Foreskin keratinocyte (primary cell): ENCODE measurements at places on chromosomes 2 and 18. TPM values are rescaled to one million over a fixed set of nuclear protein-coding genes. Genes with fewer than 3 reads are reported as not detected.

AOX1 gene
- 7.6 and 16.8 TPM in 2 replicates for total RNA-seq

RAX gene
- total RNA-seq: not detected in 2 replicates

RUFY4 gene
- not detected in 2 replicates for total RNA-seq

ZNF519 gene
- total RNA-seq: 3.2 and 4.1 TPM in 2 replicates

ITGA6 gene
- total RNA-seq: 815 and 842 TPM in 2 replicates

ALLC gene
- total RNA-seq: not detected in 2 replicates

TGIF1 gene
- 80.1 and 83.4 TPM in 2 replicates for total RNA-seq

EVX2 gene
- total RNA-seq: not detected in 2 replicates

MARCHF4 gene
- 13.2 and 16.7 TPM in 2 replicates for total RNA-seq

KLHL30 gene
- not detected in 2 replicates for total RNA-seq

SLC8A1 gene
- total RNA-seq: 19.9 and 20.4 TPM in 2 replicates

NT5DC4 gene
- total RNA-seq: 0.07 TPM in 1 of 2 replicates, not detected in the other

SOX11 gene
- 3.4 and 3.8 TPM in 2 replicates for total RNA-seq

SERPINB13 gene
- 5.9 and 6.0 TPM in 2 replicates for total RNA-seq

CKAP2L gene
- 30.1 and 40.8 TPM in 2 replicates for total RNA-seq

ALPP gene
- total RNA-seq: not detected in 2 replicates

MGAT4A gene
- total RNA-seq: 0.31 and 0.63 TPM in 2 replicates

HYCC2 gene
- total RNA-seq: 7.8 and 9.4 TPM in 2 replicates

REG1B gene
- not detected in 2 replicates for total RNA-seq

SULT1C4 gene
- total RNA-seq: not detected in 2 replicates

SCN9A gene
- total RNA-seq: 0.39 and 0.85 TPM in 2 replicates

SLC35F6 gene
- 47.3 and 53.8 TPM in 2 replicates for total RNA-seq

KLHL14 gene
- total RNA-seq: not detected in 2 replicates

PMAIP1 gene
- total RNA-seq: 31.5 and 43.9 TPM in 2 replicates

CYP27A1 gene
- 0.44 and 0.56 TPM in 2 replicates for total RNA-seq

MC4R gene
- total RNA-seq: not detected in 2 replicates

RRM2 gene
- total RNA-seq: 101 and 116 TPM in 2 replicates

GALR1 gene
- total RNA-seq: not detected in 2 replicates

ERBB4 gene
- total RNA-seq: not detected in 2 replicates

SERPINB7 gene
- 155 and 190 TPM in 2 replicates for total RNA-seq

CHCHD5 gene
- 26.9 and 30.4 TPM in 2 replicates for total RNA-seq

ERMN gene
- total RNA-seq: not detected in 2 replicates

LIMS3 gene
- total RNA-seq: 1.2 TPM in 1 of 2 replicates, not detected in the other

NEU2 gene
- total RNA-seq: not detected in 2 replicates

C2orf78 gene
- total RNA-seq: not detected in 2 replicates

ELAC1 gene
- 7.2 and 7.9 TPM in 2 replicates for total RNA-seq

FBXO41 gene
- 4.0 and 5.0 TPM in 2 replicates for total RNA-seq

FAM161A gene
- 3.3 and 3.8 TPM in 2 replicates for total RNA-seq

ABHD1 gene
- not detected in 2 replicates for total RNA-seq

DUSP2 gene
- total RNA-seq: 1.9 and 2.6 TPM in 2 replicates

KLHL41 gene
- 0.17 and 0.18 TPM in 2 replicates for total RNA-seq

WIPF1 gene
- 5.2 and 5.8 TPM in 2 replicates for total RNA-seq

NR4A2 gene
- total RNA-seq: 0.31 and 0.32 TPM in 2 replicates

ALPI gene
- not detected in 2 replicates for total RNA-seq

PDE11A gene
- 0.11 and 0.20 TPM in 2 replicates for total RNA-seq

CPLX4 gene
- total RNA-seq: not detected in 2 replicates

MPV17 gene
- total RNA-seq: 76.9 and 78.6 TPM in 2 replicates

TTC39C gene
- total RNA-seq: 15.9 and 16.9 TPM in 2 replicates

PRKAG3 gene
- total RNA-seq: not detected in 2 replicates

PLCL1 gene
- not detected in 2 replicates for total RNA-seq

KRTCAP3 gene
- 37.1 and 40.2 TPM in 2 replicates for total RNA-seq

FSIP2 gene
- total RNA-seq: 0.04 TPM in 1 of 2 replicates, not detected in the other

ADD2 gene
- total RNA-seq: 0.18 and 1.8 TPM in 2 replicates

ANKRD62 gene
- not detected in 2 replicates for total RNA-seq

UGT1A6 gene
- 14.0 and 15.8 TPM in 2 replicates for total RNA-seq

LGALSL gene
- total RNA-seq: 14.7 and 21.1 TPM in 2 replicates

SLC5A7 gene
- total RNA-seq: not detected in 2 replicates
